ENCODE measurements at places on chromosomes 5 and 9.

DNA sequence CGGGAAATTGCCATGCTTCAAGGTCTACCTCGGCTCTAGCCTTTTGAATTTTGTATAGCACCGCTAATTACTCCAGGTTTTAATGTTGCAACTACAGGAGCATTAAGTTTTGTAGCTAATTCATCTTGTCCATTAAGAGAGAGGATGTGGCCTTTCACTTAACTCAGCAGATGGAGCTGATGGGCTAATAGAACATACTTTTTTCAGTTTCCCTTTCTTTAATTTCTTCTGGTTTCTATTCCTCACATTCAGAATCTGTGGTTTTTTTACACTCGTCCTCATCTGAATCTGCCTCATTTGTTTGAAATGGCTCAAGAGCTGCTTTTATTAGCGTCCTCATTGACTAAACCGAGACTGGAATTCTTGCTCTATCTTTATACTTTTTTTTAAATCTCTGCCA lies 2085.7 kb upstream of the C9orf72 start:
- no peak for DNase-seq

DNA sequence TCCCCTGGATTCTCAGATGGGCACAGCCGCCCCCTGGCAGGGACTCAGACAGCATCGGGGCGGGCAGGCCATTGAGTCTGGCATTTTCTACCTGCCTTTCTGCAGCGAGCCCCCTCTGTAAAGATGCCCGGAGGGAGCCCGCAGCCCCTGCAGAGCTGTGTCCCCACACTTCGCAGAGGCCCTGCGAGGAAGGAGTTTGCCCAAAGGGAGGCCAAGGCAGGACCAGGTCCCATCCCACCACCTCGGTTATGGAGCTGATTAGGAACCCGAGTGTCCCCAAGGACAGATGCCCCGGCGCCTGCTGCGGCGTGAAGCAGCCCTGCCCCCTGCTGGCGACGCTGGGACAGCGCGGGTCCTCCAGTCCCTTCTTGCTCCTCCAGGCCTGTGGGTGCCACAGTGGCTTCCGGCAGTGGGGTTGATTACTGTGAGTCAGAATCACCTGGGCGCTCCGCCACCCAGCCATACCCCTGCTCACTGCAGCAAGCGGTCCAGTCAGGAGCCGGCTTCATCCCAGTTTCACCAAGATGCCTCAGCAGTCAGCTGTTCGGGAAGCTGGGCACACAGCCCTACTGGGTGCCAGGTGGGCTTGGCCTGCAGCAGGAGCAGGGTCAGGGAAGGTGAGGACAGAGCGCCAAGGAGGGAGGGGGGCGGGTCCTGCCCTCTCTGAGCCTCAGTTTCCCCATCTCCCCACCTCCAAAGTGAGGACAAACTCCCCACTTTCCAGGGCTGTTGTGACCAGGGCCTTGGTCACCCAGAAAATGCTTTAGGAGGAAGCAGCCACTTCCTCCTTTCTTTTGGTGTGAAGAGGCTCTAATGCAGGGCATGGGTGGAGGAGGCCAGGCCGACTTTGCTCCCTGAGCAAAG lies 117.2 kb downstream of the RXRA start:
- DNase-seq: peak; percentile 70

- no peak for DNase-seq
Observed at GRCh38 chr5:135977375-135977928, 22.7 kb upstream of the LECT2 start.

DNA sequence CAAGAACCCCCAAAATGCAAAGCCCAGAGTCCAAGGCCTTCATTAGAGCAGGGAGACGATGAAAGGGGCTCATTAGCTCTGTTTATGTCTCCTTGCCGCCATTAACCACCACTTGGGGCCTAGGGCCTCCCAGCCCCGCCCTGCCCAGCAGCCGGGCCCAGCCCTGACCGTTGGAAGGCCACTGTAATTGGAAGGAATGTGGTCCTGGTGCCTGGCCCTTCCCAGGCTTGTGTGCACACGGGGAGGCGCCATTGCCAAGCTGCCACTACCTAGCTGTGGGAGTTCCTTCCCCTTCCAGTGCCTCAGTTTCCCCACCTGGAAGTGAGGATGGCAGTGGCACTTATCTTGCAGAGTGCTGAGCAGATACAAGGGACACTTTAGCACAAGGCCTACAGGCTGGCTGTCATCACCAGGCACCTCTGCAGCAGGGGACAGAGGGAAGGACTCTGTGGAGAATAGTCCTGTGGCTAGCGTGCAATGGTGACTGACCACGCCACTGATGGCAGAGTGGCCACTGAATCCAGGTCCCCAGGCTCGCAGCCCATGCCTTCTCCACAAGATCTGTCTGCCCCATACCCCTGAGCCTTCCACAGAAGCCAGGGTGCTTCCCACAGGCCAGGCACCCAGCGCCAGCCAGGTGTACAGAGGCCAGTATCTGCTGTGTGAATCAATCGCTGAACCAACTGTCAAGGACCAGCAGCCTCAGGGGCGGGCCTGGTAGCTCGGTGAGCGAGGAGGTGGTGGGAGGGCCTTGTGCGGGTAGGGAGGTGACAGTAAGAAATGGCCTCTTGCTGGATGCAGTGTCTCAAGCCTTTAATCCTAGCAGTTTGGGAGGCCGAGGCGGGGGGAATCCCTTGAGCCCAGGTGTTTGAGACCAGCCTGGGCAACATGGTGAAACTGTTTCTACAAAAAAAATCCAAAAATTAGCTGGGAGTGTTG lies 20.8 kb downstream of the GBGT1 start:
- DNase-seq: no peak

DNA sequence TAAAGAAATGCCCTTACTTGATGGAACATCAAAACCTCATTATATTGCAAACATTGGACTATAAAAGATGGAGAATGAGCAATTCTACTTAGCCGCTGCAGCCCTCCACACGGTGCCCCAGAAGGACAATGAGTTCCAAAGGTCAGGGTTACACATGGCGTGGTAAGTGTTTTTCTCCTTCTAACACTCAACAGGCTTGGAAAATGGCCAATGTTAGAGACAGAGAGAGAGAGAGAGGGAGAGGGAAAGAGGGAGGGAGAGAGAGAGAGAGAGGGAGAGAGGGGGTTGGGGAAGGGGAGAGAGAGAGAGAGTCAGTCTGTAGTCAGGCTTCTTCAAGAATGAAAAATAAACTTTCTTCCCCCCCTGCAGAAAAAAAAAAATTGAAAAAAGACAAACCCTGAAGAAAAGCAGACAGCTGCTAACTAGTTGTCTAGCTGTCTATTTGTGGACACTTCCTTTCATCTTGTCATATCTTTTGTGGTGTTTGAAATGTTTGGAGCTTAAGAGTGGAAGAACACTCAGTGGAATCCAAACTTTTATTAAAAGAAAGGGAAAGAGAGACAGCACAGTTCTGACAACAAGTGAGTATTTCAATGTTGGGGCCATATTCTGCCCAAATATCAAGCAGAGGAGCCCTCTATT lies 324.8 kb downstream of the TMEM38B start:
- no peak for DNase-seq

DNA sequence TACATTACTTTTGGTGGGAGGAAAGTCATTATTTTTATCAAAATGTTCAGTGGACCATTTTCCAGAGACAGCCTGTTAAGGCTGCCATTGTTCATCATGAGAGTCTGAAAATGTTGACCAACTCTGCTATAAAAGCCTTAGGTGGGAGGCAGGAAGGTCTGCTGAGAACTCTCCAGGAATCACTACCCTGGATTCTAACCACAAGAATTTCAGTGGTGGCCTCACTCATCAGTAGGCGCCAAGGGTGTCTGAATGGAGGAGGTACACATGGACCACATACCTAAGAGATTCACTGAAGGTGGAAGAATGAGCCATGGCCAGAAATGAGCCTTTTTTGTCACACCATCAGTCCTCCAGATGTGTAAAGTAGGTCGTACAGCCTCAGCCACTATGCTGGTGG lies 21.0 kb upstream of the TLX3 start:
- no peak for DNase-seq

- DNase-seq: no peak
Observed at GRCh38 chr5:17088051-17088450, 129.4 kb upstream of the BASP1 start.

GRCh38 chr9:137791947-137792346 lies 85.6 kb upstream of the CACNA1B start:
- DNase-seq: peak; percentile 39

- no peak for DNase-seq
Observed at GRCh38 chr5:132418881-132419280, 49.4 kb downstream of the SLC22A5 start.

GRCh38 chr9:93190133-93190525 lies 6.2 kb downstream of the WNK2 start:
- DNase-seq: no peak

DNA sequence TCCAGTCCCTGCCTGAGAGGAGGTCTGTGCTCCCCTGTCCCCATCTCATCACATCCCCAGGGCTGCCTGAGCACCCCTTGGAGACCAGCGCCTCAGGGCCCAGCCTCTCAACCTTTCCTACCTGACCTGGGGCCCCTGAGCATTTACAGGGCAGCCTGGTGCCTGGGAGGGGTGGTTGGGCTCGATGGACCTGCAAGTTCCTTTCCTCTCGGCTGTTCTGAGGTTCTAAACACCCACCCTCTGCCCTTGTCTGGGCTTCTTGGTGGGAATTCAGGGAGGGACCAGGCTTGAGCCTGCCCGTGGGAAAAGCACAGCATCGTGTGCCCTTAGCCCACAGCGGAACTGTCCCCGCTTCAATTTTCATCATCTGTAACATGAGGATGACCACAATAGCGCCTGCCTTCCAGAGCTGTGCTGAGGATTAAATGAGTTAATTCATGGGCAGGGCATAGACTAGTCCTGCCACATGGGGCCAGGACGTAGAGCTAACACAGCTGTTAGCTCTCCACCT lies 91.0 kb upstream of the SH3PXD2B start:
- no peak for DNase-seq

DNA sequence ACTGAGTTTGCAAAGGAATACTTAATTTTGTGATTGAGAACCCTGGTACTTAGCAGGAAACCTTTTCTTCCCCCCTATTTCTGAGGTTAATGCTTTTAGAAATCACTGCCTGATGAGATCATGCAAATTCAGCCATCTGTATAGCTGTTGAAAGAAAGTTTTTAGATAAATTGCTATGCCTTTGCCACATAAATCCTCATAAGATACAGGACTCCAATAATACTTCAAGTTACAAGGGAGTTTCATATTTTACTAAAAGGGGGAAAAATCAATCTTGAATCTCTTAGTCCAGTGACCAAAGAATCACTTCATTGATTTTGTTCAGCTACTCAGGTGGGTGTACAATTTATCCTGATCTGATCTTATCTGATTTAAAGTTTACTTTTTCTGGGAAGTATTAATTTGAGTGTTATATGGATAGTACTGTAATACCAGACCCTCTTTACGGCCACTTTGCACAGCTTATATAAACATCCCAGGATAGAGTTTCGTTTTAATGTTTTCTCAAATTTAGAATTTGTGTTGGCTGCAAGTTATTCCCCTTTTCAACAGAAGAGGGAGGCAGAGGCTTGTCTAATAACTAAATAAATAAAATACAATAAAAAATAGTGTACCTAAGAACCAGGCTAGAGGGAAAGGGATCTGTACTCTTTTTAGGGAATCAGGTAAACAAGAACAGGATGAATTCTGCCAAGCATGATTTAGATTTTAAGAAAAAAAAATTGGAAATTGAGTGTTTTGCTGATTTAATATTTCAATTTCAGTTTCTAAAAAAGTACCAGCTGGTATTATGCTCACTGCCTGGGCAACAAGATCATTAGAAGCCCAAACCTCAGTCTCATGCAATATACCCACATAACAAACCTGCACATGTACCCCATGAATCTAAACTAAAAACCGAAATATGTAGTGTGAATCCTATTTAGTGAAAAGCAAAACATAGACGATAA lies 69.1 kb downstream of the PSAT1 start:
- DNase-seq: no peak

- DNase-seq: no peak
Observed at GRCh38 chr5:133247881-133248624, 196.2 kb downstream of the HSPA4 start.

DNA sequence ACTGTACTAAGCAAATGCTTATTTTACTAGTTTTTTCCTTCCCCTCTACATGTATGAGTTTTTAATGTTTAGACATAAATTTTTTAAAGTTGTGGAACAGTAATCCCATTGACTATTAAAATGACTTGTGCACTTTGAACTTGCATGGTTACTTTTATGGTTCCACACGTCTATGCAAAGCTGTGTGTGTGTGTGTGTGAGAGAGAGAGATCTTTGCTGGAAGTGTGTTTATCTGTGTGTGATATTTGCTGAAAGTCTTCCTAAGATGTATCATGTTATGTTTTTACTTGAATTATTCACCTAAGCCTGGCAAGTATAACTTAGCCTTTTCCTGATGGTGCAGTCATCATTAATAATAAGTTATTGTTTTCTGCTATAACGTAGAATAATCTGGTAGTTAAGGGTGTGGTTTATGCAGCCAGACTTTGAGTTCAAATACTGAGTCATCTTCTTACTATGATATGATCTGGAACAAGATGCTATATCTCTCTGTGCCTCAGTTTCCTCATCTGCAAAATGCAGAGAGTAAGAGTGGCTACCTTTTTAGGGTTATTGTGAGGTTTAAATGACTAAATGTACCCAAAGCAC lies 138.6 kb downstream of the SMARCA2 start:
- no peak for DNase-seq

DNA sequence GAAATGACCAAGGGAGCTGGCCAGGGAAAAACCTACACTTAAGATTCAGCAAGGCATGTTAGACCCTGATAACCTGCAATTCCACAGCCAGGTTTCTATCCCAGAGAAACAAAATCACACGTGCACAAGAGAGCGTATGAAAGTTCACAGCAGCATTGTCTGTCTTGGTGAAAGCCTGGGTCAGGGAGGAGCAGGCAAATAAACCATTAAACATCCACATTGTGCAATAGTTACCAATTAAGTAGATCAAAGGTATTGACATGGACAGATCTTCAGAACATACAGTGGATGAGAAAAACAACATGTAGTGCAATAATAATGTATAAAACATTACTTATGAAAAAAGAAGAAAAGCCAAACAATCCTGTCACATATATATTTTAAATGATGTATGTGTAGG lies 15.9 kb upstream of the GPX3 start:
- no peak for DNase-seq

- DNase-seq: no peak
Observed at GRCh38 chr5:90000351-90000750, 409.2 kb downstream of the CETN3 start.

DNA sequence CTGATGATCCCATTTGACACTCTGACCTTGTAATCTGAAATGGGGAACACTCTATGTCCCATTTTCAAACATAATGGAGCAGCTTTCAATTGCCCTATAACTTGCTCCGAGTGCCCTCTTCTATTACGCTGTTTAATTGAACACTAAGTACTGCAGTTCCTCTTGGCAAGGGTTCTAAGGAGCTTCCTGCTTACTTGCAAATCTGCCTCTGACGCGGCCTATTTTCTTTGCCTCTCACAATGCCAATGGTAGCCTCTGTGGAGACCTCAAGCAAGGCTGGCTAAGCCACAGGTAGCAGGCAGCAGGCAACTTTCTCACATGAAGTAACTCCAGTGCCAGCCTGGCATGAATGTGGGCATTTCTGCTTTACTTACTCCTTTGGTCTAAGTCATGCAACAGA lies 443.4 kb upstream of the TRPC7 start:
- no peak for DNase-seq

- no peak for DNase-seq
Observed at GRCh38 chr5:82367930-82368329, 89.8 kb upstream of the RPS23 start.
